ENCODE measurements at places on chromosomes 5 and 9.

DNA sequence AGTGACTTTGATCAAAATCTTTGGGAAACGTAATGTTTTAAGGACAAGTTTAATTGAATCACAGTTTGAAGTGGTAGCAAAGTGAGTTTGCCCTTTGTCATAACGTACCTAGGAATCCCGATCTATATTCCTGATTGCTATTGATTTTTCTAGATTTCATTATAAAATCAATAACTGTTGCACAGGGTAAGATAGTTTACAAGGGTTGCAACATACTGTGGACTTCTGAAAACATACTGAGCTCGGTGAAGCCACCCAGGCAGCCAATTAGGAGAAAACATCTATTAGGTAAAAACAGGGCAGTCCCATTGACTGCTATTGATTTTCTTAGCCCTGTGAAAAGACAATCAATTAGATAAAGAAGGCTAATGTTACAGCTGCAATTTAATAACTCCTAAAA is 659.9 kb downstream of the ISL1 start:
- no peak for DNase-seq

- no peak for DNase-seq
Measured at GRCh38 chr9:89543621-89544278, 45.8 kb upstream of the SEMA4D start.

DNA sequence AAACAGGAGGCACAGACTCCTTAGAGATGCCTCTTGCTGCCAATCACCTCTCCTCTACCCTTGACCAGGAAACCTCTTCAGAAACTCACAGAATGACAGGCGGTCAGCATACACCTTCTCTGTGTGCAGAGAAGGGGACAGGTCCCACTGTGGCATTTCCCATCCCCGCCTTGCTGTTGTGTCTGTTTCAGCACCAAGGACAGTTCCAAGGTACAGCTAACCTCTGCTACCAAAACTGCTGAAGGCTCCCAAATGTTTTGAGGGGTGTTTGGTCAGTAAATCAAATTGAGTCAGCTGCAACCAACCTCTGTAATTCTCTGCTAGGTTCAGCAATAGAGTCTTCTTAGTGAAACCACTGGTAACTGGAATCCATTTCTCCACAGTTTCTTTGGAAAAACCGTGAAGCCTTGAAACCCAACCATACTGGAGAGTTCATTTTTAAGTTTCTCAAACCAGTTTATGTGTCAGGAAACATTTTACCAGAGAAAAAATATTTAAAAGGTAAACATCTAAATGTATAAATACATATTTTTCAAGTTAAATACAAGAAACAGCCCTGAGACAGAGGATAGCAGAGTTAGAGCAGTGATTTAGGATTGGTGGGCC is 122.0 kb downstream of the DRD1 start:
- no peak for DNase-seq

GRCh38 chr9:97627624-97628023 is 5.5 kb downstream of the TSTD2 start:
- no peak for DNase-seq

DNA sequence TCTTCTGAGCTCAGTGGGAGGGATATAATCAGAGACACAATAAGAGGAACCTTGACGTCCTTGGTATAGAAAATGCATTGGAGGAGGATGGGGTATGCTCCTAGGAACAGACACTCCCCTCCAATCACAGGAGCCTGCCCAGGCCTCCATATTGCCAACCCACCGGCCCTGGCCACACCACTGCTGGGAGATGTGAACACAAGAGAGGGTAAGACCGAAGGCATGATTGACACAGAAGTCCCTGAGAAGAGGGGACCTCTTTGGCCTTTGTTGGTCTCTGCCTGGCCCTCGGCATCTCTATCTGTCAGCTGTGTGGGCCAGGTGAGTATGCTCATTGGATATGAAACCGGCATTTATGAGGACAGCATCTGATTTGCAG is 62.0 kb downstream of the CRB2 start:
- DNase-seq, result no peak

DNA sequence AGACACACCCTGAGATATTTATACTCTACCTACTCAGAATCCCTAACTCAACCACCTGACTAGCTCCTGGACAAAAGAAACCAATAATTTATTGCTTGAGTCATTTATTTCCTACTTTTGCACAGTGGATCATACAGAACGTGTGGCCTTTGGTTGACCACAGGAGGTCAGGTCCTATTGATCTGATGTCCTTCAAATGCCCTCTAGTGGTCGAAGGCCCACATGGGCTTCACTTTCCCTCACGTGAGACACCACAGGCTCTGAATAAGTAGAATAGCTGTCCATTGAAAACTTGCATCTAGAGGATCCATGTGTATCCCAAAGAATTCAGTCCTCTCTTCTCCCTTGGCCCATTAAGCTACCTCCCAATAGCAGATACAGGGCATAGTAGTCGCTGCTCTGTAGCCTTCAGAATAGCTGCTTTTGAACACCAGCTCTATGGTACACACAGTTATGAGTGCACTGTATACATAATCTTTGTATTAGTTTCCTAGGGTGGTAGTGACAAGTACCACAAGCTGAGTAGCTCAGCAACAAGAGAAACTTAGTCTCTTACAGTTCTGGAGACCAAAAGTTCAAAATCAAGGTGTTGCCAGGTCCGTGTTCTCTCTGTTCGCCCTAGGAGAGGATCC is 177.6 kb upstream of the SMARCA2 start:
- no peak for DNase-seq

All from NCI-H774 (cell line).